ENCODE measurements at places on chromosomes 16 and 17.

GRCh38 chr17:1469231-1469852, 13.3 kb upstream of the CRK start:
- no peak for DNase-seq

DNA sequence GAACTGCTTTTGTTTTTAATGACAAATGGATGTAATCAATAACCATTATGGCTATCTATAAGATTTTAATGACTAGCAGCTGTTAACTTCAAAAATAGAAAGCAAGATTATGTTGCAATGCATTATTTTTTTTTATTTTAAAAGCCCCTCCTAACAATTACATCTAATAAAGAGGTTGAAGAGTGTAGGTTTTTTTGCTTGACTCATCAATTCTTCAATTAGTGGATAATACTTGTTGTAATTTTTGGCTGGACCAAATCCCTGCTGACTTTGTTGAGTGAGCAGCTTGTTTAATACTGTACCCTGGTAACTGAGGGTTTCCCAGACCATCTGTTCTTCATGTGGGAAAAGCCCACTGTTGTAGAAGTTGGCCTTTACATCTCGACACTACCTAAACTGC, 24.2 kb downstream of the KRT25 start:
- no peak for DNase-seq

- no peak for DNase-seq
Measured at GRCh38 chr17:73774852-73775251, 130.6 kb upstream of the SDK2 start.

GRCh38 chr16:89661215-89661614, 3.6 kb downstream of the SPATA33 start:
- no peak for DNase-seq
